ENCODE measurements at places on chromosomes 1 and 21.

- peak; percentile 62 for DNase-seq
Measured at GRCh38 chr1:25620211-25620610, 3.6 kb downstream of the MAN1C1 start.

DNA sequence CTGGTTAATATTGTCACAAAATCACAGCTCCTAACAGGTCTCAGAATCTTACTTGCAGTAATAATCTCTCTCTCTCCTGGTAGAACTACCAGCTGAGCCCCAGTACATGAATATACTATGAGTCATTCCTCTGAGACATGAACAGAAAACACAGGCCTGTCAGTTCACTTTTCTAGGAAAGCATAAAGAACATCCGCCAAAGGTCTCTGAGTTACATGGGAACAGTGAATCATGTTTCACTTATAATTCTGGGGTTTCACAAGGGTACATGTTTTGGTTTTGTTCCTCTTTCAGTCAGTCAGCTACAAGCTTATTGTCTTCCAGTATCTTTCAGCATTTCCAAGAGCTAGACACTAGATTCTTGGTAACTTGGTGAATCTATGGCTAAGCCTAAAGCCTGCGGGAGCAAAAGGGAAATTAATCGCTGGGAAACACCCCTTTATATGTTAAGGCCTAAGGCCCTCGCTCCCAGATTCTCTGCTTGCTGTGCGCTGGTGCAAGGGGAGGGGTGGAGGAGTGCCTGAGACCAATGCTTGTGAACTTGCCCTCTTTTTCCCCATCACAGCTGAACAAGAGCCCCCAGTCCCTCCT is 31.7 kb downstream of the IFNGR2 start:
- peak; percentile 45 for DNase-seq

- DNase-seq, result no peak
Measured at GRCh38 chr1:4825800-4826450, 171.5 kb downstream of the AJAP1 start.

GRCh38 chr1:248348475-248348874 is at the start of gene OR14C36:
OR14C36 (plus strand) TSS chr1:248348775; CDS start chr1:248348775, 0 bp downstream.
- DNase-seq, result no peak

DNA sequence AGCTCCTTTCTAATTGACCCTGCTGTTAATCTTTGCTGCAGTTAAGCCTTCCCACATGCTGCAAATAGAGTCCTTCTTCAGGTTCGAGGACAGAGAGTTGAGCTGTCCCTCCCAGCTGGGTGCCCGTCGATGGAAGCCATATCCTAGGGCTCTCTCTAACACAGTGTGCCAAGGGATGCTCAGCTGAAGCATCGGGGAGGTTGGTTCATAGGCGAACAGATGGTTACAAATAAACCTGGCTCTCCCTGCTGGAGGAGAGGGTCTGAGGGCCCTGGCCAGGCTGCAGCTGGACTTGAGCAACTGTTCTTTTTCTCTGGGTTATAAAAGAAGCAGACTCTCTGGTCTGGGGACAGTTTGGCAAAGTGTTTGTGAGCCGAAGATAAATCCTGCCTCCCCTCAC is 120.3 kb upstream of the C8B start:
- no peak for DNase-seq

- no peak for DNase-seq
Measured at GRCh38 chr21:42013376-42013775, 3.2 kb upstream of the ZBTB21 start.

DNA sequence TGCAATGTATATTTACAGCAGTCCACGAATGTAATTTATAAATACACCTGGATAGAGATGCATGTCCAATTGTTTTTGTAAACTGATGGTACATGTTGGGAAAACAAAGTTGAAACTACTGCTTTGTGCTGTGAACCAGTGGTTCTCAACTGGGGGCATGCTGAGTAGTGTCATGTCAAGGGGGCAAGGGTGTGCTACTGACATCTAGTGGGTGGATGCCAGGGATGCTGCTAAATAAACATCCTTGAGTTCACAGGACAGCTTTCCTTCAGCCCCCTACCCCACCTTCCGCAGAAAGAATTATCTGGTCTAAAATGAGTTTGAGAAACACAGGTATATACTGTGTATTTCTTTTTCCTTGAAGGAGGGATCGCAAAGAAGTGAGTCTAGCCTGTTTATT is 95.9 kb downstream of the RASAL2 start:
- DNase-seq, result no peak

- no peak for DNase-seq
Measured at GRCh38 chr1:87129606-87130005, 199.1 kb upstream of the LMO4 start.

DNA sequence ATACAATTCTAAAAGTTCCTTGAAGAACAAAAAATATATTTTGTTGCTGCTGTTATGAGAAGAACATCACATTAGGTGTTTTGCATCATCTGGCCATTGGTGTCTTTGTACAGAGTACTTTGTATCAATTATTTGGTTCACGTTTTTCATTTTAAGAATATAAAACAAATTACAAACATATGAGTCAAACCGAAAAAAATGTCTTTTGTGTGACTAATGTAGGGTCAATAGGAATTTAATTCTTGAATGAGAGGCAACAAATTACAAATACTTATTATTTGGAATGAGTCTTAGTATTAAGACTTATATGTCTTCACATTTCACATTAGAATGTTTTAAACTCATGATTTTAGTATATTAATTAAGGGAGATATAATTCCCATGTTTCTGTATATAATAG is 54.8 kb downstream of the NR5A2 start:
- DNase-seq, result no peak

DNA sequence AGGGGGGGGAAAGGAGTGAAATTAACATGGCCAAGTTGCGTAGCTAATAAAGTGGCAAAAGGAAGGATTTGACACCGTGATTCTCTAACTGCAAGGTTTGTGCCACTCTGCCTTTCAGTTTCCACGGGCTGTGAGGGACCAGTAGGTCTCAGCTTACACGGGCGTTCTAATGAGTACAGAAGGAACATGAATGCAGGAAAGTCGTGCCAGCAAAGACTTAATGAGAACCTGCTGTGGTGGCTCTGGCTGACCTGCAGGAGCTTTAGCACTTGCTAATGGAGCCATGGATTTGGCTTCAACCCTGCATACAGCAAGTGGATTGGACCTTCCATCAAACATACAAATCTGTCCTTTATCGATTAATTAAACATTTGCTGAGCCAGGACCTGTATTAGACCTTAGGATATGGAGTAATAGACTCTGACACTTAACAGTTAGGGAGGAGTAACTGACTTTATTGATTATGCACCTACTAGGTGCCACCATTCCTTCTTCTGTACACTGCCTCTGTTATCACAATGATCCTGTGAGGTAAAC is 15.1 kb upstream of the PITHD1 start:
- no peak for DNase-seq

GRCh38 chr1:118868387-118868786 is 119.8 kb downstream of the TBX15 start:
- no peak for DNase-seq

DNA sequence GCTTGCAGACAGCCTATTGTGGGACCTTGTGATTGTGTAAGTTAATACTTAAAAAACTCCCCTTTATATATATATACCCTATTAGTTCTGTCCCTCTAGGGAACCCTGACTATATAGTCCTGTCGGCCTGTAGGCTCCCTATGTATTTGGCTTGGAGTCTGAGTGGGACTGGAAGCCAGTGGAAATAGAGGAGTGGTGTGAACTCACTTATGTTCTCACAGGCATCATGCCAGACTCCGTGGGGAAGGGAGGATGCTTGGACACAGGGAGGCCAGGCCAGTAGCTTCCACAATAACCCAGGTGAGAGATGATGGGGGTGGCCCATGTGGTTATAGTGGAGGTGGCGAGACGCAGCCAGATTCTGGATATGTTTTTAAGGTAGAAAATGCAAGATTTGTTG is 136.7 kb upstream of the SYT6 start:
- no peak for DNase-seq

GRCh38 chr21:29737186-29737585 is 202.6 kb downstream of the GRIK1 start:
- DNase-seq, result no peak

GRCh38 chr1:76054359-76054758 is 20.2 kb upstream of the ST6GALNAC3 start:
- DNase-seq, result no peak

DNA sequence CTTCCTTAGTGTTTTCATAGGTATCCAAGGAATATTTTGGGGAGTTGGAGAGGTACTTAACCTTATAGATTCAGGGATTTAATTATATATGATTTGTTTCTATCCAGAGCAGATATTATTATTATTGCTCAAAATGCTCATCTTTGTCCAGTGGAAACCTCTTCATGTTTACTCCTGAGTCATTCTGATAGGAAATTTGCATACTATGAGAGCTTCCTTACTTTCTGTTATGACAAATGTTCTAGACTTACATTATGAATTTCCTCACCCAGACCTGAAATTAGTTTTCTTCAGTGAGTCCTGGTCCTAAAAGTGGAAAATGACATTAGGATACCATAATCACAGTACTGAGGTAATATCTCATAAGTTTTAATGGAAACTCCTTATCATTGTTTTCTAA is 57.5 kb upstream of the PLPPR5 start:
- DNase-seq, result no peak

DNA sequence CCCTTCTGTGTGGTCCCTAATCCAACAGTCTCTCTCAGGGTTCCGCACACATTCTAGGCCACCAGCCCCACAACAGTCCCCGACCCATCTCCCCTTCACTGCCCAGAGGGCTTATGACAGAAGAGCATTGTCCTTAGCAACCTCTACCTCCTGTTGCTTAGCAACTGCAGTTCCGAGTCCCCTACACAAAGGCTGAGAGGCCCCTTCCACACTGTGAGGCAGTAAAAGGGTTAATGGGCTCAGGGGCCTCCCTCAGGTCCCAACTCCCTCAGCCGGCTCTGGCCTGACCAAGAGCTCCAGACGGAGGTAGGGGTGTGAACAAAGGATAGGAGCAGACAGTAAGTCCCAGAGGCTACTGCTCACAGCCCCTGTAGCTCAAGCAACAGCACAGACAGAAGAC is 4.3 kb downstream of the IGSF9 start:
- no peak for DNase-seq

DNA sequence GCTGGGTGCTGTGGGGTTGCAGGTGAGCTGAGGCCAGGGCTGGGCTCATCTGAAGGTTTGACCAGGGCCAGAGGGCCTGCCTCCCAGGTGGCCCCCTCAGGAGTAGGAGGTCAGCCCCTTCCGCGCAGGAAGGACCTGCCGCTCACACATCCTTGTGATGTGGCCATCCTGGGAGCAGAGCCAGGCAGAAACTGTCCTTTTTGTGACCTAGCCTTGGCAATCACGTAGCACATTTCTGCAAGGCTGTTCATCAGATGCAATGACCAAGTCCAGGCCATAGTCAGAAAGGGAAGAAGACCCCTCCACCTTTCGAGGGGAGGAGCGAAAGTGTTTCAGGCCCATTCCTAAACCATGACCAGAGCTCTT is 55.5 kb upstream of the TRAPPC10 start:
- DNase-seq, result no peak

GRCh38 chr1:7524341-7525337 is 246.5 kb upstream of the VAMP3 start:
- no peak for DNase-seq

GRCh38 chr1:234315588-234315987 is 57.7 kb upstream of the COA6 start:
- DNase-seq, result peak; percentile 23

GRCh38 chr1:53462769-53463501 is 3.7 kb downstream of the DMRTB1 start:
- no peak for DNase-seq

DNA sequence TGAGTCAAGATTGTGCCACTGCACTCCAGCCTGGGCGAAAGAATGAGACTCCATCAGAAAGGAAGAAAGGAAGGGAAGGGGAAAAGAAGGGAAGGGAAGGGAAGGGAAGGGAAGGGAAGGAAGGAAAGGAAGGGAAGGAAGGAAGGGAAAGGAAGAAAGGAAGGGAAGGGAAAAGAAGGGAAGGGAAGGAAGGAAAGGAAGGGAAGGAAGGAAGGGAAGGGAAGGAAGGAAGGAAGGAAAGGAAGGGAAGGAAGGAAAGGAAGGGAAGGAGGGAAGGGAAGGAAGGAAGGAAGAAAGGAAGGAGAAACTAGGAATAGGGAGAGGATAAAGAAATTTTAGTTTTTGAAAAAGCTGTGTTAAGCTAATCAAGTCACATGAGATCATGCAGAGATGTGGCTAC is 33.4 kb upstream of the NID1 start:
- no peak for DNase-seq

- peak; percentile 78 for DNase-seq
Measured at GRCh38 chr1:58922302-58923089, 138.6 kb upstream of the JUN start.

DNA sequence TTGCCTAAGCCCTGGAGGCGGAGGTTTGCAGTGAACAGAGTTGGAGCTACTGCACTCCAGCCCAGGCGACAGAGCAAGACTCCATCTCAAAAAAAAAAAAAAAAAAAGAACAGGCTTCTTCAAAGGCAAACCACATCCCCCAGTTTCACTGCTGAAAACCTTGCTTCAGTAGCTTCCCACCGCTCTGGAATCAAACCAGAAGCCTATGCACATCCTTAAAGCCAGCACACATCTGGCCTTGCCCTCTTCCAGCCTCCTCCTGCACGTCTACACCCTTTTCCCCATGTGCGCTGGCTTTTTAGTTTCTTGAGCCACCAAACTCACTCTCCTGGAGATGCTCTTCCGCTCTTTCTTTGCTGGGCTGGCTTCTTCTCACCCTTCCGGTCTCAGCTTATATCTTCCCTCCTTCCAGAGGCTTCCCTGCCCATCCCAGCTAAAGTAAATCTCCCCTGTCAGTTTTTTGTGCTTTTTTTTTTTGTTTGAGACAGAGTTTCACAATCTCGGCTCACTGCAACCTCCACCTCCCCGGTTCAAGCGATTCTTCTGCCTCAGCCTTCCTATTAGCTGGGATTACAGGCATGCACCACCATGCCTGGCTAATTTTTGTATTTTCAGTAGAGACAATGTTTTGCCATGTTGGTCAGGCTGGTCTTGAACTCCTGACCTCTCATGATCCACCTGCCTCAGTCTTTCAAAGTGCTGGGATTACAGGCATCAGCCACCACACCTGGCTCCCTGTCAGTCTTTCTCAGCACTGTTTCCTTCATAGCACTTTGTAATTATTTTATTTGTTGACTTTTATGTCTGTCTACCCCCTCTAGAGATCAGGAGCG is 42.0 kb upstream of the ID3 start:
- DNase-seq, result no peak
